ENCODE measurements at places on chromosomes 12 and 14.

DNA sequence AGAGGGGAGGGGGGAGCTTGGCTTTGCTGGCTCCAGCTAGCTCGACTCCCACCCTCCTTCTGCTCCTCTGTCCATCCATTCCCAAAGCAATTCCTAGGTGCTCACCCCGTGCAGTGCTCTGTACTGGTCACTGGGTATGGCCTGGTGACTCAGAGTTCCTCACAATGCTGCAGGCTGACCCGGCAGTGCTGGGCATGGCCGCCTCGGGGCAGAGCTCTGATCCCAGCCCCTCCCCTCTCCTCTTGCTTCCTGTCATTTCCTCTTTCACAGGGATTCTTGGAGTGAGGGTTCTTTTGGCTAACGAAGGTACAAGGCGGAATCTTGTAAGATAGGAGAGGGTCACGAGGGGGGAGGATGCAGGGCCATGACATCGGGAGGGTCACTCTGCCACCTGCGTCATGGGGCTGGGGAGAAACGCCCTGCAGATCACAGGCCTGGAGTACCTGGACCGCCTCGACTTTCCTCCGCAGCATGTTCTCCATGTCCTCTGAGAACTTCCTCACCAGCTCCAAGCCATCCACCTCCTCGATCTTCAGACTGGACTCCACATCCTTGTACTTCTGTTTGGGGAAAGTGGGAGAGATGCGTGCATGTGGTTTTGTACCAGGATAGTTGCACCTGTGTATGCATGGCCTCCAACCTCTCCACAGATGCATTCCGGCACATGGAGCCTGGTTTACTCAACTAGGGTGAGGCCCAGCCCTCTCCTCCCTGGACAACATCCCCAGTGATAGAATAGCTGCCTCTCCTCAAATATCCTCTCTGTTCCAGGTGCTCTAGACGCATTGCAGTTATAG is 5.7 kb downstream of the CACNA2D4 start:
- no peaks in the 10 kb centered on the region for H3K27me3 ChIP-seq
- DNase-seq: no peak
- H3K4me1 ChIP-seq: peaks cover 7% of the 10 kb centered on the region
- H3K27ac ChIP-seq: no peak overlapping the region

GRCh38 chr14:33808187-33808586 is 142.7 kb downstream of the EGLN3 start:
- H3K27me3 ChIP-seq: no peaks in the 10 kb centered on the region
- H3K4me1 ChIP-seq: no peaks in the 10 kb centered on the region
- no peak overlapping the region for H3K27ac ChIP-seq

DNA sequence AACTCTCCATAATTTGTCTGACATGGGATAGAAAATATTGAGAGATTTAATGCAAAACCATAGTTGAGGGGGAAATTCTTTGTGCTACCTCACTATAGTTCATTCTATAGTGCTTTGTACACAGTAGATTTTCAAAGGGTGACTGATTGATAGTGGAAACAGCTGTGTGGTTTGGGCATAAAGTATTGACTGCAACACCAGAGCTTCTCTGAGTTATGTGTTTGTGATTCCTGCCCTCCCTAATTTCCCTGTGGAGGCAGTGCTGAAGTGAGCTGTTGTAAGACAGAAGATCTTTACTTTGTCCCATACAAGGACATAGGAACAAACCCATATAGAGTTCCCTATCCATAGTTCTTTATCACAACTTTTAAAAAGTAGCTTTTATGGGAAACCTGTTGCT is 47.1 kb downstream of the PTPRQ start:
- no peak overlapping the region for H3K27ac ChIP-seq
- no peak overlapping the region for H3K4me3 ChIP-seq
- no peaks in the 10 kb centered on the region for H3K36me3 ChIP-seq
- H3K27me3 ChIP-seq: no peaks in the 10 kb centered on the region
- no peaks in the 10 kb centered on the region for H3K4me1 ChIP-seq
- no peak for DNase-seq

DNA sequence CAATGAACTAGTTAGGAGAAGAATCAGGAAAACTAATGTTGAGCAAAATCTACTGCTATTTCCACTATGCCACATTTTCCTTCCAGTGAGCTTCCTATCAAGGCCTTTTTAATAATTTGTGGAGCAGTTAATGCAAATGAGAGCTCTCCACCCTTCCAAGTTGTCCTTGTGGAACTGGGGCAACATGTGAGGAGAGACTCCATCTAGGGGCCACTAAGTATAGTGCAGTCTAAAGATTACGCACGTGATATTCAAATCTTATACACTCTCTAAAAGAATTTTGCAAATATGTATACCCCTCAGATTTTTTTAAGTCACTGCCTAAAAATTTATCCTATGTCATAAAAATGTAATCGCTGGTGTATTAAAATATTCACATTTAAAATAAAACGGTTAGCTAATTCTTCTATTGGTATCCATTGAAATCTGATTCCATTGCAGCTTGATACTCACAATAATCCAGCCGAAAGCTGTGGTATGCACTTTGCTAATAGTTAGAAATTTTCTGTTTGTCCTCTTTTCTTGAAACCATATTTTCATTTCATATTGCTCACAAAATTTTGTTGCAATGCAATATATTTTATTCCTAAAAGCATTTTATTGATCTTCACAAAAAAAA is 100.1 kb downstream of the PAH start:
- DNase-seq: no peak
- no peak overlapping the region for H3K4me3 ChIP-seq
- no peaks in the 10 kb centered on the region for H3K36me3 ChIP-seq
- no peaks in the 10 kb centered on the region for H3K4me1 ChIP-seq
- no peak overlapping the region for H3K27ac ChIP-seq

DNA sequence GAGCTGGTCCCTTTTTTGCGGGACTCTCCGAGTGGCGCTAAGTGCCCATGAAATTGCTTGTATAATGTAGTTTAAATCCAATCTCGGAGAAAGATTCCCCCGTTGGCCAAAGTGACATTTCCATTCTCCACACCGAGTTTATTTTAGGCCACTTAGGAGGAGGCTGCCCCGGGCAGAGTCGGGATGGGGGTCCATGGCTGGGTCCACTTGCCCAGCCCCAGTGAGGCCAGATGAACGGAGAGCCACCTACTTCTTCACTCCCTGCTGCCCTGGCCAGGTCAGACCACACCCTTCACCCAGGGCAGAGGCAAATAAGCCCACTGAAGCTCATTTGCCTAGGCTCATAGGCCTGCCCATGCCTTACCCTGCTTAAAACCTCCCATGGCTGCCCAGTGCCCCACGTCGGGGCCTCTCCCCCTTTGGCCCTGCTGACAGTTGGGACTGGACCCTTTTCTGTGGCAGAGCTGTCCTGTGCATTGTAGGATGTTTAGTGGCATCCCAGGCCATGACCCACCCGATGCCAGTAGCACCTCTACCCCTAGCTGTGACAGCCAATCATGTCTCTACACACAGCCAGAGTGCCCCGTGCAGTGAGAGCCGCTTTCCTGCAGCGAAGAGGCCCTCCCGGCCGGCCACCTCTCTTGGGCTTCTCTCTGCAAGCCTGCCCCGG is 51.3 kb downstream of the FAM222A start:
- H3K27me3 ChIP-seq: no peaks in the 10 kb centered on the region
- no peak for DNase-seq
- no peak overlapping the region for H3K4me3 ChIP-seq
- H3K27ac ChIP-seq: no peak overlapping the region
- no peaks in the 10 kb centered on the region for H3K36me3 ChIP-seq

DNA sequence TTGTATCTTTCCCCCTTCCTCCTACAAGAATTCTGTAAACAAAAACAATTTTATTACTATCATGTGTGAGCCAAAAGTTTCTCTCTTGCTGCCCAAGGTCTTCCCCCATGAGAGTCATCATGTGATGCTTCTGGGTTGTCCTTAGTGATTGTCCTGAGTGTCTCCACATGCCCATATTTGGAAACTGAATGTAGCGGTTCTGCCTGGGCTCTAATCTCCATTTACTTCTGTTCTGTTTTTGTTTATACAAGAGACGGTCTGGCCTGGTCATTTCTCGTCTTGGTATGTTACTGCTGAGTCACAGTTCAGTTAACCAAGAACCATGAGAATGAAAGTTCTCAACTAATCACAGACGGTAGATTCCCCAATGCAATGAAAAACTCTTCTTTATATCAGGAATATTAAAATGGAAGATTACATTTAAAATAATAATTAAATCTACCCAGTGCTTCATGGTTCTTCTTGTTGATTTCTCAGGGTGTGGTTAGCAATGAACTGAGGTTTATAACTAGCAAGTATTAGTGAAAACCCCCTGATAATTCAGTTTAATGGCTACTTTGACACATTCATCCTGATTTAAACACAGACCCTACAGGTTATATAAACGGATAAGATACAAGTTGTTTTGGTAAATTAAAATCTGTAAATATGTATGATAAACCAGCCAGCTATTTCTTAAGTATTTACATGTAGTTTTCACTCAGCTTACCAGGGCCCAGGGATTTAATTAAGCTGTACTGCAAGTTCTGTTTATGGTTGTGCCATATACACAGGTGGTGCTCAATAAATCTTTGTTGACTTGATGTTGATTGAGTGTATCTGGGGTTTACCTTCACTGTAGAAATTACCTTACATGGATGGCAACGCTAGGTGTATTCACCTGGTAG is 81.1 kb downstream of the PELI2 start:
- H3K4me3 ChIP-seq: no peak overlapping the region
- H3K36me3 ChIP-seq: no peaks in the 10 kb centered on the region
- no peak overlapping the region for H3K27ac ChIP-seq
- no peak for DNase-seq

DNA sequence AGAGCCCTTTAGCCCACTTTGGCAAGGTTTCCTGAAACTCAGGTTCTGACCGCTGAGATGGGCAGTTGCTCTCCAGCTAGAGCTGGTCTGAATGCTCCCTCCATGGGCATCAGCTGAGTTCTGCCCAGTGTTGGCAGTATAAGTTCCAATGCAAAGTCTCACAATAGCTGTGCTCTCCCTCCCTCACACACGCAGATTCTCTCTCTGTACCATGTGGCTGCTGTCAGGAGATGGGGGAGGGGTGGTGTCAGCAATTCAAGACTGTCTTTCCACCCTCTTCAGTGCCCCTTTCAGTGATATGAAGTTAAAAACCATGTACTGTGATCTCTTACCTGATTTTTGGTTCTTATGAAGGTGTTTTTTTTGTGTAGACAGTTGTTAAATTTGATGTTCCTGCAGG is 164.3 kb upstream of the PLEKHA5 start:
- peaks cover 5% of the 10 kb centered on the region for H3K4me1 ChIP-seq
- H3K27me3 ChIP-seq: no peaks in the 10 kb centered on the region
- H3K36me3 ChIP-seq: no peaks in the 10 kb centered on the region
- H3K27ac ChIP-seq: no peak overlapping the region
- no peak for DNase-seq

GRCh38 chr14:69632164-69632563 is 20.8 kb downstream of the SUSD6 start:
- no peak for DNase-seq
- peak overlapping the region; percentile 39 for H3K27ac ChIP-seq
- no peak overlapping the region for H3K4me3 ChIP-seq
- no peaks in the 10 kb centered on the region for H3K36me3 ChIP-seq
- H3K4me1 ChIP-seq: peaks cover 56% of the 10 kb centered on the region

- no peak overlapping the region for H3K4me3 ChIP-seq
- no peak overlapping the region for H3K27ac ChIP-seq
- peaks cover 8% of the 10 kb centered on the region for H3K4me1 ChIP-seq
- H3K27me3 ChIP-seq: no peaks in the 10 kb centered on the region
- H3K36me3 ChIP-seq: no peaks in the 10 kb centered on the region
- no peak for DNase-seq
These were observed 114.5 kb downstream of the HMGA2 start for GRCh38 chr12:65938807-65939206.

GRCh38 chr12:32146074-32146873 is 39.6 kb downstream of the BICD1 start:
- DNase-seq: no peak
- no peaks in the 10 kb centered on the region for H3K27me3 ChIP-seq
- no peak overlapping the region for H3K4me3 ChIP-seq
- no peaks in the 10 kb centered on the region for H3K36me3 ChIP-seq

DNA sequence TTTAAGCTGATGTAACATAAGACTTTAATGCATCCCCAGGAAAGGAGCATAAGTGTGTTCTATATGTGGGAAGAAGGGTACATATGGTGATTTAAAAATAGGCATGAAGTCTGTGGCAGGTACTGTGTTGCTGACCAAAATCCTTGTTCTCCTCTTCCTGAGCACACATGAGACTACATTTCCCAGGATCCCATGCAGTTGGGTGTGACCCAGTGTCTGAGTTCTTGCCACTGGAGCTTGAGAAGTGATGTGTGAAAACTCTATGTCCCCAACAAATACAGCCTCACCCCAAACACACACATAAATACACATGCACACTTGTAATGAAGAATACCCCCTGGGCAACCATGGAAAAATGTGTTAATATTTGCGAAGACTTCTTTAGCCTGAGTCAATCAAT is 8.5 kb upstream of the SMIM10L1 start:
- H3K4me3 ChIP-seq: no peak overlapping the region
- no peak overlapping the region for H3K27ac ChIP-seq
- no peak for DNase-seq

- DNase-seq: peak; percentile 65
- H3K36me3 ChIP-seq: no peaks in the 10 kb centered on the region
These were observed 4.8 kb upstream of the HVCN1 start for GRCh38 chr12:110693731-110694130.

DNA sequence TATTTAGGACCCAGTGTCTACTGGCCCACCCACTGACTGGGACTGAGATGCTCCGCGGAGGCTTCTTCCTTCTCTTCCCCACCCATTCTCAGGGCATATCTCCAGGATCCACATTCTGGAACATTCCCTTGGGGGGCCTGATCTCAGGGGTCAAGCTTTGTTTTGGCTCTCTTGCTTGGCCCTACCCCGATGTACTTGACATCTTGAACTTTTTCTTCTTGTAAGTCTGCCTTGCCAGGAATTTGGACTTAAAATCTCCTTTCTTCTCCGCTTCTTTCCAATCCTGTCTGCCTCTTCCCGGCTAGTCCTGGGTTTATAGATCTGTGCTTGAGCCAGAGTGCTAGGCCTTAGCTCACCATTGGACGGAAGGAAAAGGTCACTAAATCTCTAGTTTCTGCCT is 22.1 kb downstream of the DACT1 start:
- no peak for DNase-seq
- no peaks in the 10 kb centered on the region for H3K27me3 ChIP-seq
- no peak overlapping the region for H3K4me3 ChIP-seq
- no peak overlapping the region for H3K27ac ChIP-seq
- H3K4me1 ChIP-seq: peaks cover 4% of the 10 kb centered on the region
- no peaks in the 10 kb centered on the region for H3K36me3 ChIP-seq

- DNase-seq: no peak
- H3K27ac ChIP-seq: no peak overlapping the region
- H3K4me1 ChIP-seq: peaks cover 27% of the 10 kb centered on the region
- no peaks in the 10 kb centered on the region for H3K36me3 ChIP-seq
These were observed 264.2 kb upstream of the AMIGO2 start for GRCh38 chr12:47343684-47344567.

GRCh38 chr14:52879958-52880357 is 70.9 kb downstream of the FERMT2 start:
- no peak for DNase-seq
- H3K27me3 ChIP-seq: no peaks in the 10 kb centered on the region
- no peaks in the 10 kb centered on the region for H3K4me1 ChIP-seq
- H3K27ac ChIP-seq: no peak overlapping the region

DNA sequence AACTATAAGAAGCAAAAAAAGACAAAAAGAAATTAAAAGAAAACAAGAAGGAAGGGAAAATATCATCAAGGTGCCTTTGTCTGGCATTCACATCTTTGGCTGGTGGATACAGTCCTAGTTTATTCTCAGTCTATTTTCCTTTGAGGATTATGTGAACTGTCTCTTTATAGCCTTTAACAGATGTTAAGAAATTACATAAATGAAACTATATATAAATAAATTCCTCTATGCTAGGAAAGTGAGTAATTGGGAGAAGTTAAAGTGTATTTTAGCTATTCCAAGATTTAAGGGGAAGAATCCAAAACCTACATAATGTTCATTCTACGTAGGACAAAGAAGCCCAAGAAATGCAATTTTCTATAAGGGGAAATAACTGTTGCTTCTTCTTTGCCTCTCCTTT is 316.3 kb downstream of the ADAMTS20 start:
- no peaks in the 10 kb centered on the region for H3K36me3 ChIP-seq
- H3K27ac ChIP-seq: no peak overlapping the region
- no peaks in the 10 kb centered on the region for H3K4me1 ChIP-seq

Data from body of pancreas (tissue), 4 donors.